ENCODE measurements at places on chromosomes 13 and 19.
A peak's percentile ranks its signal among the peaks of the same experiment; 100 is the strongest.

DNA sequence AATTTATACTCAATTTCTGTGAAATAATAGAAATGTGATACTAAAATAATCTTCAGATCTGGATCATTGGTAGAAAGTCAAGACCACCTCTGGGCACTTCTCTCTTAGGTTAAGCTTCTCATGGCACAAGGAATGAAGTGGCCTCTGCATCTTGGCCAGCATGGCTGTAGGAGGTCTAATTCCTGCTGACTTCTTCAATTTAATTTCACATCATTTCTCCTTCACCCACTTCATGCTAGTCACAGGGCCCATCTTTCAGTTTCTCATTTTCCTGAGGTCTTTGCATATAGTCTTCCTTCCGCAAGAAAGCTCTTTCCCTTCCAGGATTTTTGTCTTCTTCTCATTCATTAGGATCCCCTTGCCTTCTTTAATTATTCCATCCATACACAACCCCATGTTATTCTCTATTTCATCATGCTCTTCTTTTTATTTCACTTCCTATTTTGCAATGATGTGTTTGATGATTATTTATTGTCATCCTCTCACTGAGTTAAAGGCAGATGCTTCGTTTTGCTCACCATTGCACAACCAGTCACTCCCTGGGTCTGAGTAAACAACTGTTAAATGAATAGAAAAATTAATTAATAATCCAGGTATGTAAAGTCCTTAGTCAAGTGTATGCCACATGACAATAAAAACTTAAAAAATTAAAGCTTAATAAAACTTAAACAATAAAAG, 397.4 kb downstream of the SPRY2 start:
- DNase-seq, result no peak

DNA sequence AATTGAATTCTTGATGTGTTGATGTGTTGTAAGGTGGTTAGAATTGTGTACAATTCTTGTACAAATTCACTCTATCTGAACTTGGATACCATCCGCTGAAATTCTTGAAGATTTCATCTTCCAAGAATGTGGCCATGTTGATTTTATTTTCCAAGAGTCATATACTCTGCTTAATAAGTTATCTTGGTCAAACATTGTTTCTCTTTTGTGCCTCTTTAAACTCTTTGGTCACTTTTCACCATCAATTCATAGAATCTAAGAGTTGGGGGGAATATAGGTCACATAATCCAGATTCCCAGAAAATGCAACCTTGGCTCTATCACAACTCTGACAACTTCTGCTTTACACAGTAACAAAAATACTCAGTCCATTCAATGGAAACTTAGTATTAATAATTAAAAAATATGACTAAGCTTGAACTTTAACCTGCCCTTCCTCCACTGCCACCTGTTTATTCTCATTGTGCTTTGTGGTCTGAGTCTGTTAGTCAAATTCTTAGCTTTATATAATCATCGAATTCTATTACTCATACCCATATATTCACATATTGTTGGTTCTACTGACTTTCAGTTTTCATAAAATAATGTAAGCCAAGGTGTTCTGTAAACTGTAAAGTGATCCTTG, 373.2 kb downstream of the LMO7 start:
- DNase-seq, result no peak

DNA sequence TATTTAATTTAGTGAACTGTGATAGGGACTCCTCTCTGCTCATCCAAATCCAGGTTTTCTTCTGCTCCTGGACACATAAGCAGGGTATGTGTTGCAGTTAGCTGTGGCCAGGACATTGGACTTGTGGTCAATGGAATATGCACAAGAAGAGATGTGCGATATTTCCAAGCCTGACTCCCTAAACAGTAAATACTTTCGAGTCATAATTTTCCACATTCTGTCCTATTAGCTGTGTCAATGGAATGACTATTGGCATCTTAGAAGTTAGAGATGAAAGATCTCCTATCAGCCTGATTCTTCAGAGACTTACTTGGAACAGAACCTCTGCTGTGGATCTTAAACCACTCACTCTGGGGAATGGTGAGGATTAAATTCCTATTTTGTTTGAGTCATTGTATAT, 771.0 kb downstream of the EFNB2 start:
- no peak for DNase-seq

GRCh38 chr13:51015973-51016372, 95.1 kb downstream of the C13orf42 start:
- no peak for DNase-seq

DNA sequence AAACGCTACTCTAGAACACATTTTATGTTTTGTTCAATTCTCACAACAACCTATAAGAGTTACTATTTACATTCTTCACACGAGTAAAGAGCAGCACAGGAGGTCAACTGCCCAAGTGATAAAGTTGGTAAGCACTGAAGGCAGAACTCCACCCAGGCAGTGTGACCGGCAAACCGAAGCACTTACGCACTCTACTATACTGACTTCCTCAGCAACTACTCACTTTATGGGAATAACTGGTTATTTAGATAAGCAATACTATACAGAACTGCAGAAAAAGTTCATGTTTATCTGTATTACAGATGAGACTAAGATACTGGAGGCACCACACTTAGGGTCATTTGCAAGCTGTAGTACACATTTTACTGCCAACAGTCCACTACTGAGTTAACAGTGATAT, 28.8 kb downstream of the FOXO1 start:
- DNase-seq, result no peak

- no peak for DNase-seq
Observed at GRCh38 chr13:25118378-25118905, 22.5 kb downstream of the PABPC3 start.

- DNase-seq, result no peak
Observed at GRCh38 chr13:60957816-60958215, 457.8 kb downstream of the PCDH20 start.

DNA sequence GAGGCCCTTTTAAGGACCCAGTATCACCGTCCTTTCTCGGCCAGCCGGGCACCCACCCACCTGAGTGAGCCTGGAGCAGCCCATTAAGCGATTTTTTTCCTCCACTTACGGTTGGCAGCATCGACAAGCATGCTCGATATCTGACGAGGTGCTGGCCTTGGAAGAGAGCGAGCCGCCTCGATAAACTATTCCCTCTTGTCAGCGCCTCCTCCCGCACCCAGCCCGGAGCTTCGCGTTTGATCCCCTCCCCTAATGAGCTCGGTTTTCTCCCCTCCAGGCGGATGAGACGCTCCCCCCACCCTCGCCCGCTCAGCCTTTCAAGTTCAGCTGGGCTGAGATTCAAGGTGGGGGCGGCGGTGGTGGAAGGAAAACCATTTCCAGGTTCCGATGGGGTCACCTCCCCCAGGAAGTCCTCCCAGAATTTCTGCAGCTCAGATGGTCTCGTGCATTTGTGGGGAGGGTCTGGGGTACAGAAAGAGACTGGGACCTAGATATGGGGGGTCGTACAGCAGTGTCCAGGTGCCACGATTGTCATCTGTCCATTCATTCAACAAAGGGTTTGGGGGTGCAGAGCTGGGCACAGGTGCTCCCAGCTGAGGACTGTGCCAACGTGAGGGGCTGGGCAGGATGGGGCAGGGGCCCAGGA, 18.9 kb upstream of the ONECUT3 start:
- DNase-seq, result no peak

- no peak for DNase-seq
Observed at GRCh38 chr19:8593931-8594330, 16.6 kb downstream of the ADAMTS10 start.

DNA sequence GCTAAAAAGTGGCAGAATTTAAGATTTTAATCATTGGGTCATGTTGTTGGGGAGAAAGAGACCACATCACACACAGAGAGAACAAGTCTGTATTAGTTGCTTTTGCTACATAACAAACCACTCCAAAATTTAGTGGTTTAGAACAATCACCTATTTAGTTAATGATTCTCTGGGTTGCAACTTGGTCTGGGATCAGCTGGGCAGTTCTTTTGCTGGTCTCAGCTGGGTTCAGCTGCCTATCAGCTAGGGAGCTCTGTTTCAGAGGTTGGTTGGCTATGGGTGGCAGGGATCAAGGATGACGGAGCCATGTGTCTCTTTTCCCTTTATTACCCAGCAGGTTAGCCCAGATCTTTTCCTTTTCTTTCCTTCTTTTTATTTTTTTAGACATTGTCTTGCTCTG, 8.9 kb downstream of the PINLYP start:
- no peak for DNase-seq

- no peak for DNase-seq
Observed at GRCh38 chr19:47226426-47227351, 4.3 kb downstream of the BBC3 start.

GRCh38 chr19:30694156-30694755, 322.1 kb downstream of the ZNF536 start:
- no peak for DNase-seq

DNA sequence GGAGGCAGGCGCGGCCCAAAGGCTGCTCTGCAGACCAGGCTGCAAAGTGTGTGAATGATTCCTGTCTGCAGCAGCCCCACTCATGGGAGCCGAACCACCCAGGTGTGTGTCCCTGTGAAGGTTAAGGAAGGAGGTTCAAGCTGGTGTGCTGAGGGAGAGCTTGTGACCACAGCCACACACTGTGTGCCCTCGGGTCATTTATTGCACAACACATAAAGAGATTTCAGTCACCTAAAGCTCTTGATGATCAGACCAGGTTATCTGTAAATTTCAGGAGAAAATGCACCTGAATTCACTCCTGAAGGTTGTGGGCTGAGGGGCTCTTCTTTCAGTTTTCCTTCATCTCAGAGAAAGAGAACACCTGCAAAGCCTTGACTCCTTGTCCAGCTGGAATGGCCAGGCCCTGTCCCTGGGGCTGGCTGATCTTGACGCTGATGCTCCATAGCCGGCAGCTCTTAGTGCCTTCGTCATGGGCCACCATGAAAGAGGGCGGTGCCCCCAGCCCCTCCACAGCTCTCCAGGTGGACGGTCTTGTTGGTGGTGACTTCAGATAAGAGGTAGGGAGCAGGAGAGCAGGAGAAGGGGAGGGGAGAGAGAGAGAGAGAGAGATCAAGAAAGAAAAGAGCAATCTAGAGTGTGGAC, 110.8 kb upstream of the C1QTNF9B start:
- DNase-seq, result no peak

GRCh38 chr19:51688671-51689571, 4.2 kb upstream of the SPACA6 start:
- peak; percentile 96 for DNase-seq

- no peak for DNase-seq
Observed at GRCh38 chr13:101751488-101751887, 299.0 kb downstream of the ITGBL1 start.

DNA sequence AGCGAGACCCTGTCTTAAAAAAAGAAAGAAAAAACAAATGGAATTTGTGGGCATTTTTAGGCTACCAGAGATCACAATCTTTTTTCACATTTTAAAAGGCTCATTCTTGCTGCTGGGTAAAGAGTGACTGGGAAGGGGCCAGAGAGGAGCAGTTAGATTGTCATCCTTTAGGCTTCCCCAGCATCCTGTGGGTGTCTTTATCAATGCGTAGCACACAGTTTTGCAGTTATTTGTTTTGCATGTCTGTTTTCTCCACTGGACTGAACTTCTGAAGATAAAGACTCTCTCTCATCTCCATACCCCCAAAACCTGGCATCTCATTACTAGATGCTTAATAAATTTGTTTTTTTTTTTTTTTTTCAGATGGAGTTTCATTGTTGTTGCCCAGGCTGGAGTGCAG, 2.1 kb upstream of the UTP14C start:
- no peak for DNase-seq

All from mesothelial cell of epicardium (in vitro differentiated cells).